Stimulated activated CD4-positive, alpha-beta T cell treated with anti-CD3 and anti-CD28 coated beads, Interleukin-12 subunit alpha, Interleukin-12 subunit beta, amount 100 ng/mL, for 24 hours (primary cell): ENCODE measurements at places on chromosomes 7 and 10.

- DNase-seq: no peak
Observed at GRCh38 chr7:157816086-157816485, 479.3 kb downstream of the DNAJB6 start.

DNA sequence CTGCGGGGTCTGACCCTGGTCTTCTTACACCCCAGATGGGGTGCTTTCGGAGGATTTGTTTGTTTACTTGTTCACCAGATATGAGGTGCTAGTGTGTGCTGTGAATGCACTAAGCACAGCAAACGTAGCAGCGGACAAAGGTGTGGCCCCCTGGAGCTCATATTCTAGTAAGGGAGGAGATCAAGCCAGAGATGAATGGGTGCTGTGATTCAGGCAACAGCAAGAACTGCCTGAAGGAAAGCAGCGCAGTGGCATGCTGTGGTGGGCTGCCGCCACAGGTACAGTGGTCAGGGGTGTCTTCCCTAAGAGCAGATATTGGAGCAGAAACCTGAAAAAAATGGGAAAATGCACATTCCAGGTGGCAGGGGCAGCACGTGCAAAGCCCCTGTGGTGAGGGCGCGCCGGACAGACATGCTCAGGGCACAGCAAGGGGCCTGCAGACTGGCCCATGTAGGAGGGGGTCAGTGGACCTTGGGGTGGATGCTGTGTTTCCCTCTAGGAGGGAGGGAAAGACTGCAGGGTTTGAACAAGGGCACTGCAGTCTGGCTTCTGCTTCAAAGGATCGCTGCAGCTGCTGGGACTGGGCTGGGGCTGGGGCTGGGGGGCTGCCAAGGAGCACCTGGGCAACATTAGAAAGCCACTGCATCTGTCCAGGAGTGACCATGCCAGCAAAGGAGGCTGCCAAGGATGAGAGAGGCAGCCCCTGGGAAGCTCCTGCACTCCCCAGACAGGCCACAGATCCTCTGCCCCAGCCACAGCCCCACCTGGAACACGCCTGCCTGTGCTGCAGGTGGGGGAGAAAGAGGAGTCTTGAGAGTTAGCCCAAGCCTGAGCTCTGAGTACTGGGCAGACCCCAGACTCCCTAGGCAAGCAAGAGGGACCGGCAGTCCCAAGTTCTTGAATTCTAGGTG, 927 bp upstream of the DEPP1 start:
- no peak for DNase-seq

- DNase-seq: no peak
Observed at GRCh38 chr10:78544423-78545090, 510.9 kb downstream of the RPS24 start.

DNA sequence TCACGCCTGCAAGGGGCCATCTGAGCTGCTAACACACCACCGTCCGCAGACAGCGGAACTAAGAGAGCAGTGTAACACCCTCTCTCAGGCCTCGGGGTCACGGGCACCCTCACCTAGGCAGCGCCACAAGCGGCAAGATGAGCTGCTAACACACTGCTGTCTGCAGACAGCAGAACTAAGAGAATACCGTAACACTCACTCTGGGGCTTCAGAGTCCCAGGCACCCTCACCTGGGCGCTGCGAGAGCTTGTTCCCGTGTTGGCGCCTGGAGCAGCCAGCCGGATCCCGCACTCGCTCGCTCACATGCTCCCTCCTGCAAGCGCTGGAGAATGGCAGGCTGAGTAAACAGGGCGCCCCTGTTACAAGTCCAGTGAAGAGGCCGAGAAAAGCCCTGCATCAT, 160.2 kb downstream of the SRPK2 start:
- DNase-seq: no peak

- no peak for DNase-seq
Observed at GRCh38 chr10:31064348-31064747, 32.7 kb upstream of the ZNF438 start.
